T-helper 17 cell (primary cell): ENCODE measurements at places on chromosomes 3 and 15.

GRCh38 chr3:118850687-118851086 is 184.0 kb downstream of the IGSF11 start:
- H3K36me3 ChIP-seq, result peaks cover 3% of the 10 kb centered on the region
- no peaks in the 10 kb centered on the region for H3K27me3 ChIP-seq
- peaks cover 5% of the 10 kb centered on the region for H3K4me1 ChIP-seq

DNA sequence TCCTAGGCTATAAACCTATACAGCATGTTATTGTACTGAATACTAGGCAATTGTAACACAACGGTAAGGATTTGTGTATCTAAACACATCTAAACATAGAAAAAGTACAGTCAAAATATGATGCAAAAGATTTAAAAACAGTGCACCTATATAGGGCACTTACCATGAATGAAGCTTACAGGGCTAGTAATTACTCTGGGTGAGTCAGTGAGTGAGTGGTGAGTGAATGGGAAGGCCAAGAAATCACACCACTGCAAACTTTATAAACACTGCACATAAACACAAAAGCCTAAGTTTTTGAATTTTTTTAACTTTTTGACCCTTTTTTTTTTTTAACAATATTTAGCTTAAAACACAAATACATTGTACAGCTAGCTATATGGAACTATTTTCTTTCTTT is 204.7 kb upstream of the CTNNB1 start:
- no peak overlapping the region for H3K4me3 ChIP-seq
- H3K36me3 ChIP-seq, result no peaks in the 10 kb centered on the region
- H3K4me1 ChIP-seq, result no peaks in the 10 kb centered on the region
- H3K27ac ChIP-seq, result no peak overlapping the region
- DNase-seq, result no peak
- H3K27me3 ChIP-seq, result peaks cover 27% of the 10 kb centered on the region

DNA sequence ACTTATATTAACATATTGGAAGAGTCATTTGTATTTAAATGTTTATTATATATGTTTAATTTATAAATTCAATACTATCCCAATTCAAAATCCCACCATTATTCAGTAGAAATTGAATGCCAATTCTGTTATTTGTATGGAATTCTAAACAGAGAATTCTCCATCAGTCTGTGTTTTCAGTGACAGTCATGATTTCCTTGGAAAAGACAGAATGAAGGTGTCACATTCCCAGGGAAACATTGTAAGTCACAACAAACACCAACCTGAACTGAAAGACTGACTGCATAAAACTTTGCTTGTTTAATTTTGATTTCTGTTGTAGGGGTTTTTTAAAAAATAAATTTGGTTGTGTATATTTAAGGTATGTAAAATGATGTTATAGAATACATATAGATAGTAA is 769.8 kb upstream of the BCHE start:
- no peaks in the 10 kb centered on the region for H3K27me3 ChIP-seq
- H3K36me3 ChIP-seq, result no peaks in the 10 kb centered on the region
- no peak for DNase-seq

DNA sequence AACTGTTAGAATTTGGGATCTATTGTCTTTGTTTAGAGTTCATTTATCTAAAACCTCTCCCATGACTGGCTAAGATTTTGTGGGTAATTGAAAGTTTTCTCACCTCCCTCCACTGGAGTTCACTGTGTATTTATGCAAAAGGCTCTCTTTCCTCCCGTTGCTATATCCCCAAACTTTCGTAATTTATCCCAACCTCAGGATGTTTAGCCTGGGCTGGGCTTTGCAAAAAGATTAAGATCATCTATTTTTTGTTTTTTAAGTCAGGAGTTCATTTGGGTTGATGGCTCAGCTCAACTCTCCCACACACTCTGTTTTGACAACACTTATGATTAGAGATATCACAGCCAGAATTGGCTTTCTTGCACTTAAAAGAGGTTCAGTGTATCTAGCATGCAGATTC is 27.0 kb downstream of the SUCNR1 start:
- no peak overlapping the region for H3K4me3 ChIP-seq
- peaks cover 27% of the 10 kb centered on the region for H3K27me3 ChIP-seq
- peaks cover 12% of the 10 kb centered on the region for H3K4me1 ChIP-seq
